ENCODE measurements at places on chromosomes 5 and 9.
A peak's percentile ranks its signal among the peaks of the same experiment; 100 is the strongest.

GRCh38 chr5:172697123-172698121, 56.4 kb downstream of the NEURL1B start:
- DNase-seq = peak; percentile 87

GRCh38 chr5:94499806-94500205, 118.6 kb downstream of the KIAA0825 start:
- DNase-seq = no peak

DNA sequence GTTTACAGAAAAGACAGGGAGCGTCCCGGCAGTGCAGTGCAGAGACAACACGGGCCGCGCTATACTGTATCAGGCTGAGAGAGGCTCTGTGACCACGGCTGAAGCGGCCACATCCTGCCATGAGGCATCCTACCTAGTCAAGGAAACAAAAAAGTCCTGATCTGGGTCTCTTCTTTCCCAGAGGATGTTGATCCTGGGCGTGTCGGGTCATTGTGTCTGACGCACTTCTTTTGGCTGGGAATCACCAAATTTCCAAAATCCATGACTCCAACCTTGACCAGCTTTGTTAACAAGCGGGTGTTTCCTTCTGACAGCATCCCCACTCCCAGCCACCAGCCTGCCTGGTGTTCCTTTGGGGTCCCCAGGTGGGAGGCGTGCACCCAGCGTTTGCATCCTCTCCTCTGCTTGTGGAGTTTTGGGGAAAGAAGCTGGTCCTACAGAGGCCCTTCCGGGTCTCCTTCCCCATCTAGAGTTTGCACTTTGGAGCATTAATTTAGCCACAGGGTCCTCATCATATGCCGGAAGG, 91.4 kb upstream of the RAI14 start:
- DNase-seq = no peak

- no peak for DNase-seq
Observed at GRCh38 chr5:57119031-57119430, 54.8 kb upstream of the GPBP1 start.
